ENCODE measurements at places on chromosomes 7 and 10.

DNA sequence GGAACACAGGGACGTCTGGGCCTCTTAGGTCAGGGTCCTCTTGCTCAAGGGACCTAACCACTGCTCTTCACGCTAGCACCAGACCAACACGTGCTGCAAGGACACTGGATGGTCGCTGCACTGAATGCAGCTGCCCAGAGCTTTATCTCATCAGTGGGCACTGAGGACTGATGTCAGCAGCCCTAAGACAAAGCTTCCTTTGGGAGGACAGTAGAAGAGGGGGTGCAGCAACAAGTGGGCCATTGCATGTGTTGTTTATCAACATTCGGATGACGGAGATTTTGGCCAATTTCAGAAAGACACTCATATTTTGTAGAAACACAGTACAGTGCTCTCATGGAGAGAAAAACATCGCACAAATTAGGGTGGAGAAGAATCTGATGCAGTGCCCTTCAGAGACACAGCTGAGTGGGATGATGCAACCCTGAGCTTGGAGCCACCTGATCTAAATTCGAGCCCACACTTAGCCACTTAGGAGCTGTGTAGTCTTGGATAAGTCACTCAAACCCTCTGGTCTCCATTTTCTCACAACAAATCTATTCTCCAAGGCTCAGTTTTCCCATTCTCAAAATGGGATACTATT is 1.7 kb downstream of the OPALIN start:
- no peak for DNase-seq

GRCh38 chr10:22681783-22682183 is 32.6 kb downstream of the PIP4K2A start:
- no peak for DNase-seq

- no peak for DNase-seq
Measured at GRCh38 chr7:105084581-105084980, 70.6 kb downstream of the KMT2E start.

- DNase-seq = no peak
Measured at GRCh38 chr10:42981358-42982236, 95.3 kb upstream of the RET start.

GRCh38 chr10:51937308-51938140 is 238.1 kb upstream of the CSTF2T start:
- no peak for DNase-seq

- DNase-seq = no peak
Measured at GRCh38 chr7:29488977-29489376, 74.7 kb upstream of the PRR15 start.

- DNase-seq = no peak
Measured at GRCh38 chr7:32574626-32575025, 79.3 kb downstream of the AVL9 start.

DNA sequence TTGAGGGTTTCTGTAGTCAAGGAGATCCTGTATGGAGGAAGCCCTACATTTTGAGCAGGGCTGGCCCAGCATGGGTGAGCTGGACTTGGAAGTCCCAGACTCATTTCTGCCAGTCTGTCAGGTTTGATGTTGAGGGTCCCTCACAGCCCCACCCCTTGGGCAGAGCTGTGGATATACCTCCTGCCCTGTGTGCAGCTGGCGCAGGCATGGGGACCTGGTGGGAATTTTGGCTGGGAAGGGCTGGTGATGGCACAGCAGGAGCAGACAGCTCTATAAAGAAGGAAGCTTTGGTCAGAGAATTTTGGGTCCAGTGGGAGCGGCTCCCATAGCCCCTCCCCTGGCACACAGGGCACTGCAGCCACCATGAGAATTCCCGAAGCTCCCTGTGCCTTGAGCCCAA is 482.6 kb downstream of the RPS24 start:
- DNase-seq = no peak

- DNase-seq = no peak
Measured at GRCh38 chr7:92621561-92622023, 31.4 kb upstream of the FAM133B start.

- DNase-seq = no peak
Measured at GRCh38 chr7:41097501-41097900, 605.4 kb downstream of the INHBA start.

- no peak for DNase-seq
Measured at GRCh38 chr7:4805110-4805983, 29.9 kb downstream of the AP5Z1 start.

- DNase-seq = no peak
Measured at GRCh38 chr10:126732868-126733267, 62.4 kb upstream of the C10orf90 start.

DNA sequence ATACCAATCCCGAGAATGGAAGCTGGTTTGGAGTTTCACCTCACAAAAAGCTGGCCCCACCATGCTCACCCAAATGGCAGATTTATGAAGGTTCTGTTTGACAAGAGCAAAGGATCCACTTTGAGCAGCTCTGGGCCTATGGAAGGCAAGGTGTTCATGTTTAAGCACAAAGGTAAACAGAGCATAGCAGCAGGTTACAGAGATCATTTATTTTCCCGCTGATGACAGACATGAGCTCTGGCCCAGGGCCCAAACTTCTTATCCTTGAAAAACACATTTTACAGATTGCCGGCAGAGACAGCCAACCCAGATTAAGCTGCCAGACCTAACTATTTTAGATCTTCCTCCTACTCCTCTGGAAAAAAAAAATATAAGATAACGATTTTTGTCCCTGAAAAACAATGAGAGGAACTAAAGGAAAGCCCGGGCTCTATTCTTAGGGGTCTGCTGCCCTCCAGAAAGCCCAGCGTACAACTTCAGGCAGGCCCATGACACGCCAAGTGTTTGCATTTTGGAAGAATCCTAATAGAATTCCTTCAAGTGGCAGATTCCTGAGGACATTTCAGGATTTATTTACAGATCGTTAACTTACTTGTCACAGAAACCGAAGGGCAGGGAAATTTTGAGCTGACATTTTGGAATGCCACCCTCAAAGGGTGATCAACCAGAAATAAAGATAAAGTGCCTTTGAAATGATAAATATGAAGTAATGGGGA is 40.0 kb downstream of the SYPL1 start:
- DNase-seq = no peak

DNA sequence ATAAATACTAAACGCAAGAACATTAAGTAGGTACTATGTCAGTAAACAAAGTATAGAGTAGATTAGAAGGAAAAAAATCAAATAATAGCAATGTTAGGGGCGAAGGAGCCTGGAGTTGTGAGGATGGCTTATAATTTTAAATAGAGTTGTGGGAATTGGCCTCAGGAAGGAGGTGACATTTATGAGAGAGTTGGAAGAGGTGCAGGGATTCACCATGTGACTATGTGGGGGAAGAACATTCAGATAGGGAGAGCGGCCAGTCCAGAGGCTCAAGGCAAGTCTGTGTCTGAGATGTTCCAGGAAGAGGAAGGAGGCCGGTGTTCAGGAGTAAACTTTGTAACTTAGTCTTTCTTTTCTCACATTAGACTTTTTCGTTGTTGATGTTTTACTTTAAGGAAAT is 778.6 kb upstream of the C7orf33 start:
- no peak for DNase-seq

All from stimulated activated CD4-positive, alpha-beta T cell treated with anti-CD3 and anti-CD28 coated beads, Interleukin-4, amount 100 ng/mL, for 48 hours (primary cell).